ENCODE measurements at places on chromosomes 1 and 21.

GRCh38 chr1:5935026-5935425, 57.2 kb downstream of the NPHP4 start:
- no peak for DNase-seq

GRCh38 chr1:29620631-29621030, 384.3 kb downstream of the PTPRU start:
- DNase-seq: peak; percentile 17

GRCh38 chr1:216794586-216794985, 71.4 kb upstream of the ESRRG start:
- DNase-seq: no peak

- no peak for DNase-seq
These were observed 47.6 kb upstream of the ATF3 start for GRCh38 chr1:212560933-212561460.

- no peak for DNase-seq
These were observed 149.3 kb upstream of the WNT4 start for GRCh38 chr1:22292011-22292788.

DNA sequence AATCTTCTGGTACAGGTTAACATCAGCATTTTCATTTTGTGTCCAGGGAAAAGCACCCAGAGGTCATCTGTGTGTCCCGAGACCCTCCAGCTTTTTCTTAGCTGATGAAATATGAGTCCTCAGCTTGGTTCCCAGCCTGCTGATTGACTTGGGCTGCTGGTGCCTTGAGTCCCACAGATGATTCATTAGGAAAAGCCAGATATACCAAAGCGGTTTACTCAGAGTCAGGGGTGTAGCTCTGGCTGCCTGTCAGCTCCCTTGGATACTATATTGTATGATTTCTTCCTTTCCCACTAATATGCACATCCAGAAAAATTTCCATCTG, 43.7 kb upstream of the MAB21L3 start:
- no peak for DNase-seq

- DNase-seq: no peak
These were observed 130.1 kb upstream of the MAP1LC3C start for GRCh38 chr1:242128951-242129502.

GRCh38 chr1:157584503-157584902, 13.4 kb downstream of the FCRL4 start:
- no peak for DNase-seq

DNA sequence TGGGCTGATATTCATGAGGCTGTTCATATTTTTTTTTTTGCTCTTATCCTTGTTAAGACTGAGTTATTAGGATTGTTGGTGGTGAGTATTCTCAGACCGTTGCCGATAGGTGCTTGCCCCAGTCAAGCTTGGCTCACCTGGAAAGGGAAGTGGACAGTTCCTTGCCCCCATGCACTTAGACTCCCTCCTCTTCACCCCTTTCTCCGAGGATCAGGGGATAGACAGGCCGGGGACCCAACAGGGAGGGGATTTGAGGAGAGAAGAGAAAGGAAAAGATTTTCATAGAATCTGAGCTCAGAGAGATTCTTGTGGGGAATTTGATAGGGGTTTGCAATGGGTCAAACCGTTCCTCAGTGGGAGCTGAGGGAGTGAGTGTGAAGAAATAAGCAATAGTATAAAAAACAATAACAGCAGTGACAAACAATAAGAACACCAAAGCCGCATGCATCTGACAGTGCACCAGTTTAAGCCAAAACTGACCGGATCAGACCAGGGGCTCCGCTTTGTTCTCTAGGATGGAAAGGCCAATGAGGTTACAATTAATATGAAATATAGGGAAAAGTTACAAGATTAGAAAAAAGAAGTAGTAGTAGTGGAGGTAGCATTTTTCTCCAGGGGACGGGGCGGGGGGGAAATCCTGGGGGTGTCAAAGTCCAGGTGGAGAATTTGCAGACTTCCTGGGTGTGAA, 8.9 kb downstream of the PAX7 start:
- DNase-seq: peak; percentile 62

DNA sequence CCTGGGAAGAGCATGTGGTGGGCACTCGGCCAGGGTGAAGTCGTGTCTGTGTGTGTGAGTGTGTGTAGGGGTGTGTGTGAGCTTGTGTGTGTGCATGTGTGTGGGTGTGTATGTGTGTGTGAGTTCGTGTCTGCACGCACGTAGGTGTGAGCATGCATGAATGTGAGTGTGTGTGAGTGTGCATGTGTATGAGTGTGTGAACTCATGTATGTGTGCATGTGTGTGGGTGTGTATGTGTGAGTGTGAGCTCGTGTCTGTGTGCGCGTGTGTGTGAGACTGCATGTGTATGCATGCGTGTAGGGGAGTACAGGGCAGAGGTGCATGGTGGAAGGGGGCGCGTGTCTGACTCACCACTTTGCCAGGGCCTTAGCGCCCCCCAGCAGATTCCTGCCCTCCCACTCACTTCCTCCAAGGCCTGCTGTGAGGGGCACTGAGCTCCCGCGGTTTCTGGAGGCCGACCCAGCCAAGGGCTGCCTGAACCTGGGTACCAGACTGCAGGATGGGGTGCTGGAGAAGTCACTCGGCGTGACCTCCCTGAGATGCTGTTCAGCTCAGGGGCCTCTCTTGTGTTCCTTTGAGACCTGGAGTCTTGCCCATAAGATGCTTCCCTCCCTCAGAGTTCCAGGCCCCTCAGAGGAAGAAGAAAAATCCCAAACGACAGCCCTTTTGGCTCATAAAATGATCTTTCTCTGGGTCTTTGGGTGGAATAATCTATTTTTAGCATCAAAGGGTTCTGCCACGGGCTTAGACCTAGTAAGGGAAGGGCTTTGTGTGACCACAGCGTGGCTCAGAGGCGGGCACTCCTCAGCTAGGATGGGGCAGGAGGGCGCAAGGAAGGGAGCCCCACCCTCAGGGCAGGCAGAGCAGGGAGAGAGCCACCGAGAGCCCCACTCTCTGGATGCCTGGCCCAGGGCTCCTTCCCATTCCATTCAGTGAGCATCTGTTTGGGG, 41.1 kb upstream of the RUNX3 start:
- DNase-seq: no peak

DNA sequence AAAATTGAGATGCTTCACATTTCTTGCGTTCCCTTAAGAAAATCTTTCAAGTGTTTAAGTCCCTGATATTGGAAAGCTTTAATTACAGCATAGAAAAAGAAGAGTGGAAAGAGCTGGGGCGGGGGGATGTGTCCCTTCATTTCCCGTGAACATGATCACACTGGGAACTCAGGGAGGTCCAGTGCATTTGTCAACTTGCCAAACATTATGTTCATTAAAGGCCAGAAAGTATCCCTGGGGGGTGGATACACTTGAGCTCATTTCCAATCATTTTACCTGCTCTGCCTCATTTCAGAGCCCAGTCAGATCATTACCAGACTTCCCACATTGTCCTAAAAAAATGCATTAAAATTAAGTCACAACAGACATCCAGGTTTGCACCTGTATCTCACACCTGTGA, 123.6 kb upstream of the KCNJ15 start:
- no peak for DNase-seq

- DNase-seq: no peak
These were observed 15.9 kb downstream of the PCSK9 start for GRCh38 chr1:55055084-55055882.

DNA sequence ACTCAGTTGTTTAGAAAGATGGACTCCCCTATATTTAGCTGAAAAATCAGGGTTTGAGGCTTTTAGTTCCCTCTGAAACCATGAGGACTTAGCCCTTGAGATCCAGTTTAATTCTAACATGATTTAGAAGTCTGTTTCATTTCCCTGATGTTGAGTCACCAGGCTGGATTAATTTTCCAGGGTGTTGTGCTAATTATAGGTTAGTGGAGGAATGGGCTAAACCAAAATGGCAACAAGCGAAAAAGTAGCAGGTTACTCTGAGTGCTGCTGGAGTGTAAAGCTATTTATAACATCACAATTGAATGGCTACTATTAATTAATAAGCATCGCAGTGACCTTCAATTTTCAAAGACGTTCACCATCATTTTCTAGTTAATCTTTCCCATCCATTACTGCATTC, 15.5 kb upstream of the USP24 start:
- no peak for DNase-seq

- DNase-seq: no peak
These were observed 67.2 kb downstream of the ALG14 start for GRCh38 chr1:95005584-95005983.

GRCh38 chr1:15557594-15557993, 27.3 kb downstream of the AGMAT start:
- DNase-seq: no peak

GRCh38 chr1:91851130-91852010, 34.6 kb downstream of the TGFBR3 start:
- DNase-seq: no peak

DNA sequence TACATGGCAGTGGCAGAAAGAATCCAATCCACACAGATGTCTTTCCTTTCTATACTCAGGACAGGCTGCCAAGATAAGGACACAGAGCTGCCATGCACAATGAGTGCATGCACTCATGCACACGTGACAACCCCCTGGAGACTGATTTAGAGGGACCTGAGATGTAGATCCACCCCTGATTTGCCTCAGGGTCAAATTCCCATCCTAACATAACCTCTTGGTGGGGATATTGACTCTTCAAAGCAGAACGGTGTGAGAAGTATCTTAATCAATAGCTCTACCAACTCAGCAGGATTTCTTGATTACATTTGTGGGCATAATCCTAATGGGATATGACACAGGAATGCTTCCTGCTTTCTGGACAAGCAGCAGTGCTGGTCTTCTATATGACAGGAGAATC, 125.2 kb upstream of the DSCAM start:
- no peak for DNase-seq

GRCh38 chr1:112636597-112637253, 17.1 kb downstream of the CAPZA1 start:
- no peak for DNase-seq

GRCh38 chr1:31717341-31717740, 13.5 kb upstream of the COL16A1 start:
- DNase-seq: no peak

- DNase-seq: no peak
These were observed 42.9 kb upstream of the CITED4 start for GRCh38 chr1:40905061-40905460.

DNA sequence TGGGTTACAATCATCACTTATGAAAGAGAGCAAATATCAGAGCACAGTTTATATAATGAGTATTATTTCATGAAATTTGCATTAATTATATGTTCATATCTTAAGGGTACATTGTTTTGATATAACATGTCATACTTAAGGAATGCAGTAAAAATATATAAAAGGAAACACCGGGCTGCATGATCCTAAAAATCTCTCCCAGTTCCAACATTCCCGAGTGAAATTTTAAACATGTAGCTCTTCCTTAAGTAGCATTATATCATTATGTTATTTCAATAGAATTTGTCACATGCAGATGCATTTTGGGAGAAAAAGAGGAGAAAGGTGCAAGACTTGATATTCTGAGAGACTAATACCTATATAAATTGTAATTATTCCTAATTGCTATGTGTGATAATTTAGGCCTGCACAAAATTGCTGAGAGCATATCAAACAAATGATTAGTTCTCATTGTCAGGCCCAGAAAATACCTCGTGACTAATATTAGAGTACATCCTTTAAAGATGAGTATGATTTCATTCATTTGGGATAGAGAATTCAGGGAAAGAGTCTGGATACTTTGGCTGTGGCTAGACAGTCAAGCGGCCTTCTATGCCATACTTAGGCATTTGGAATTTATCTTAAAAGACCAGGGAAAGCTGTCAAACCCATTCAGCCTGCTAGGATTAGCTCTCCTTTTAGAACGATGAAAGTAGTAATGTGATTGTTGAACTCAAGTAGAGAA, 86.8 kb downstream of the ADGRL2 start:
- no peak for DNase-seq

DNA sequence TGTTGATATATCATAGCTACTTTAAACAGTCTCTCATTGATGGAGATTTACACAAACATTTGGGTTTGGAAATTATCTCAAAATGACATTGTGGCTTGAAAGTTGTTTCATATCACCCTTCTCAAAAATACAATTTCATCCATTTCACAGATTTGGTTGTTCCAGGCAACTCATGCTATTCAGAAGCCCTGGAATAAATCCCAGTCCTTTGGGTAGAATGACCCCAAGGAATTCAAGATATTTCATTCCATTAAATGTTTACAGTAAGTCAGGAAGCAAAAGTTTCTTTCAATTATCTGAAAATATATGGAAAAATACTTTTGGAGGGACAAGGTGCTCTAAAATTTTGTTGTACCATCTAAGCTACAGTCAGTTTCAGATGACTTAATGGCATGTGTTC, 27.1 kb downstream of the MPZL1 start:
- DNase-seq: no peak

- no peak for DNase-seq
These were observed 75.7 kb downstream of the PHTF1 start for GRCh38 chr1:113683384-113684152.

- DNase-seq: no peak
These were observed 7.1 kb upstream of the FAM131C start for GRCh38 chr1:16080422-16081150.
